ENCODE measurements at places on chromosomes 3 and 15.
A peak's percentile ranks its signal among the peaks of the same experiment; 100 is the strongest.

- DNase-seq: peak; percentile 68
Measured at GRCh38 chr3:128068156-128068620, 16.0 kb downstream of the SEC61A1 start.

- no peak for DNase-seq
Measured at GRCh38 chr15:86316726-86317383, 237.2 kb downstream of the AGBL1 start.

GRCh38 chr3:52323526-52324295, 7.6 kb downstream of the DNAH1 start:
- DNase-seq: no peak

GRCh38 chr3:133662278-133662651, 524 bp upstream of the TOPBP1 start:
- peak; percentile 33 for DNase-seq

DNA sequence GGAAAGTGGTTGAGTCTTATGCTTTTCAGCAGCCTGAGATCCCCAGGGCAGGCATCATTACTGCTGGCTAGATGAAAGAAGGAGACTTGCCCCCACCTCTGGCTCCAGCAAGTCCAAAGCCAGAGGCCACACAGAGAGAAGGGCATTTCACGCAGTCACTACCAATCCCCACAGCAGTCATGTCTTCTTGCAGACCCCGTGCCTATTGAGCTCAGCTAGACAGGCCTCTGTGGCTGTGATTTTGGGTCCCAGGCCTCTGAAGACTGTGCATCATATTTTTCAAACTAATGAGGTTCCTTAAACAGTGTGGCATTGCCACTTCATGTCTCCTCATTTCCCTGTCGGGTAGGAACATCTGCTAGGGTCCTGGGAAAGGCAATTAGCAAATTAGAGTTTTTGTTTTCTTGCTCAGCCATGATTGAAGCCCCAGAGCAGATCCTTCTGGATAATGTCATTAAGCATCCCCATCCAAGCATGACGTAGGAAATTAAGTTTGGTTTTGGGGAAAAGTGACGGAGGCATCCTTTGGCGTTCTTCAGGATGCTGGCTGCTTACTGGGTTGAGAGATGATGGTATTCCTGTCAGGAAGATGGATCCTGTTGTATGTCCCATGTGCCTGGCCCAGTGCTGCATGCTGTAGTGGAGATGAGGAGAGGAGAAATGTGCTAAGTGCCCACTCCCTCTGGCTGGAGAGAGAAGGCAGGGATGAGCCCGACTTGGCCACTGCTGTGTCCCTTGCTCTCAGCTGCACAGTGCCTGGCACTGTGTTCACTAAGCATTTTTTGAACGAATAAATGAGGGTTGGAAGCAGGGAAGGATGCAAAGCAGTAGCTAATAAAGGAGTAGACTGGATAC, 7.0 kb downstream of the SPSB4 start:
- DNase-seq: no peak

- no peak for DNase-seq
Measured at GRCh38 chr15:78162038-78162437, 12.9 kb downstream of the IDH3A start.

All from Calu3 (cell line).